Activated effector memory CD4-positive, alpha-beta T cell treated with Interleukin-2 at 50 U/mL for 16 hours (primary cell): ENCODE measurements at places on chromosomes 12 and 14.

GRCh38 chr14:50786751-50787464 lies 44.1 kb downstream of the NIN start:
- no peak for DNase-seq

GRCh38 chr12:103415681-103416080 lies 80.1 kb downstream of the C12orf42 start:
- no peak for DNase-seq

DNA sequence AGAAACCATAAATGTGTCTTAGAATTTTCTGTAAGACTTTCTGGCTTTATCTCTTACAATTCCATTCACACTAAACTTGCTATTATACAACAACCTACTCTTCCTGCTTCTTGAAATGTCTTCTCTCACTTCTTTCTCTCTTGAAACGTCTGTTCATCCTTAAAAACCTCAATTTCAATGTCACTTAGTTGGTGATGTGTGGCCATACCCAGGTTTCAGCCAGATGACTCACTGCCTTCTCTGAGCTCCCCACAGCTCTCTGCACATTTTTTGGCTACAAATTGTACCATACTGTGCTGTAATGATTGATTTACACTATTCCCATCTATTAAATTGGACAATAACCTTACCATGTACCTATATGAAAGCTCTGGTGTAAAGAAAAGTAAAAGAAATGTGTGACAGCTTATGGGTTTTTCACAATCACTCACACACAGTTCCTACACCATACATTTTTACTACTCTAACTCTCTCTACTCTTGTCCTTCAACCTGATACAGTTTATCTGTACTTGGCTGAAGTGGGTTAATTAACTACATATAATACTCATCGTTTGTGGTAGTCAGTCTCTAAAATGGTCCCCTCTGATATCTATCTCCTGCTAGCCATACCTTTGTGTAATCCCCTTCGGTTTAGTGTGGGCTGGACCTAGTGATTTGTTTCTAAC lies 222.1 kb downstream of the NELL2 start:
- DNase-seq: no peak

GRCh38 chr14:99624971-99625370 lies 20.0 kb upstream of the HHIPL1 start:
- no peak for DNase-seq

DNA sequence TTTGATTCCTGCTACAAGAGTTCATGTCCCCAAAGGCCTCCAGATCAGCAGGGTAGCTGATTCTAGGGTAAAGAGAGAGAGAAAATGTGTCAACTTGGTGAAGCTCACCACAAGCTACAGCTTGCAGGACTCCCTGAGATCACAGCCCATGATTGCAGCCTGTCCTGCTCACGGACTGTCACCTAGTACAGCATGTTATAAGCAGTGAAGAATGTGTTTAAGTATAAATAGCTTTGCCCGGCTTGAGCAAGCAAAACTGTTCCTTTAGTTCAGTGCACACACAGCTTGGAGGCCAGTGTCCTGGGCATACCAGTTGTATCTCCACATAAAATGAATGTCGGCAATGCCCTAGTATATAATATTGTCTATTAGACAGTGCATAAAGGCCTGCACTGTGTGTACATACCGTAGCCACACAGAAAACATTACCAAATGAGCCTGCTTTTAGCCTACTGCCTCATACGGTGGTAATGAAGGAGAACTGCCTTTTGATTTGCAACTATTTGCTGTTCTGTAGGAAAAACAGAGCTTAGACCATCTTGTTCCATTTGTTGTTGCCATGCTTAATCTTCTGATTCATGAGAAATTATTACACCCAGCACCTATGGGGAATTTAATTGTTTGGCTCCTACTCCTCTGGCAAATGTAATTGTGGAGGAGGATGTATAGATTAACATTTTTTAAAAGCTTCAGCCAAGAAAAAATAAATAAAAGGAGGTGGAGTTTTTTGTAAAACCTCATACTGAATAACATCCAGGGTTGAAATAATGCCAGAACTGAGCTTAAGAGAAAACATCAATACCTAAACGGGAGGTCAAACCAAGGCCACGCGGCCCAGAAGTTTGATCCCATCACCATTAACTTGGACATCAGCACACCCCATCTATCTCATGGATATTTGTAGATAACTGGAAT lies 108.1 kb upstream of the G2E3 start:
- no peak for DNase-seq

- DNase-seq: no peak
These were observed 80.2 kb upstream of the NUDT4 start for GRCh38 chr12:93297536-93297935.
